ENCODE measurements at places on chromosomes 5 and 9.

DNA sequence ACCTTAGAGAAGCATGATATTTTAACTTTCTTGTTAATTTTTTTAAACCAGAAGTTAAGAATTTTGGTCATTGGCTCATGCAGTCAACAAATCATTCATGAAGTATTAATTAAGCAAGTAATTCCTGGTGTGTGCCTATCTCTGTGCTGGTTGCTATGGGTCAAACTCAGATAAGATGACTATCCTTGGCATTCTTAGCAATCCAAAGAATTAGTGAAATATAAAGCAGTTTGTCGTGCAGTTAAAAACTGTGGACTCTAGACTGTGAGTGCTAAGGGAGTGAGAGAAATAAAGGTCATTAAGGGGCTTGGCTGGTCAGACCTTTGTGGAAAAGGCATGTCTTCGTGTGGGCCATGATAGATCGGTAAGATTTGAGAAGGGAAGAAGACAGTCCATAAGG is 4.8 kb downstream of the CYFIP2 start:
- DNase-seq, result no peak

DNA sequence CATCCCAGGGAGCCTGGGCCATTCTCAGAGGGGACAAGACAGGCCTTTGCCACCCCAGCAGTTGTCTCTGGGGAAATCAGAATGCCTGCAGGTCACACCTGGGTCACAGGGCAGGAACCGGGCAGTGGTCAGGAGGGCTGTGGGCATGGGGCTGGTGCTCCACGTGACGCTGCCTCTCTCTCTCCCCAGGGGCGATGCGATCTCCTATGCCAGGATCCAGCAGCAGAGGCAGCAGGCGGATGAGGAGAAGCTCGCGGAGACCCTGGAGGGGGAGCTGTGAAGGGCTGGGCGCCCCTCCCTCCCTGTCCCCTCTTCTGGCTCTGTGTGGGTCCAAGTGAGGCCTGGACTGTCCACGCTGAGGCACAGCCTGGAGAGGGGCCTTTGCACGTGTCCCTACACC is 8.6 kb downstream of the CACFD1 start:
- DNase-seq, result no peak

- no peak for DNase-seq
Measured at GRCh38 chr5:24141046-24141445, 503.7 kb downstream of the CDH10 start.

- no peak for DNase-seq
Measured at GRCh38 chr9:126055381-126055985, 271.1 kb upstream of the MVB12B start.

GRCh38 chr5:171706736-171707441 is 78.7 kb upstream of the SMIM23 start:
- DNase-seq, result no peak

DNA sequence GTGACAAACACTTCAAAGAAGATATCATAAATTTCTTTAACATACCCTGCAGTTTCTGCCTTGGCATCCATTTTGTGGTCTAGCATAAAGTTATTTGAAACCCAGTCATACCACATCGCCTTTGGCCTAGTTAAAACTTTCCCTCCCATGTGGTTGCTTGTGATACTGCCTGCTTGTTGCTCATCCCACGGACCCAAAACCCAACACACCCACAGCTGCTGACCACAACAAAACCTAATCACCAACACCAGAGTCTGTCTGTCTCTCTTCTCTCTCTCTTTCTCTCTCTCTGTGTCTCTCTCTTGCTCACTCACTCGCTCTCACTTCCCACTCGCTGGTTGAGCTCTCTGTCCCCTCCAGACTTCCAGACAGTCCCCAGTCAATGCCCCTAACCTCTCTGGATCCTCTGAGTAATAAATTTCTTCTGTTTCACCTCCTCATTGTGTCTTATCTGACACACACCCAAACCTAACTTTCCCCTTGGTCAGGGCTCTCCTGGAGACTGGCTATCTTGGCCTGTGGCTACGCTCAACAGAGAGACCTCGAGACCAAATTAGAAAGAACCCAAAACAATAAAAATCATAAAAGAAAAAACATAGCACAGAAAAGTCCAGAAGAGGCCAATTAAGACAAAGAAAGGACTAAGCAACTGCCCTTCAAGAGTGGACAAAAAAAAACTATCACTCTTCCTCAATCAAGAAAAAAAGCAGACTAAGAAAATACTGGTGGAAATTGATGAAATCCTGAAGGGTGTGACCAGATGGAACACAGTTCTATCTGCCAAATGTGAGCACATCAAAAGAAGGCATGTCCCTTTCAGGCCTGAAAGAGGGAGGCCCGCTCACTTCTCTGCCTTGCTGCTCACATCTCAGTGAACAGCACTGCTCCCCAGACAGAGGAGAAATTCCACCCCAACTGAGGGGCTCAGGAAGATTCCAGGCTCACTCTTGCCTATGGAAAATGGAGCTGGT is 41.5 kb downstream of the TTLL11 start:
- no peak for DNase-seq

GRCh38 chr9:2158111-2158610 is 143.0 kb downstream of the SMARCA2 start:
- DNase-seq, result peak; percentile 15

GRCh38 chr9:91305596-91306295 is 56.0 kb downstream of the AUH start:
- DNase-seq, result no peak

DNA sequence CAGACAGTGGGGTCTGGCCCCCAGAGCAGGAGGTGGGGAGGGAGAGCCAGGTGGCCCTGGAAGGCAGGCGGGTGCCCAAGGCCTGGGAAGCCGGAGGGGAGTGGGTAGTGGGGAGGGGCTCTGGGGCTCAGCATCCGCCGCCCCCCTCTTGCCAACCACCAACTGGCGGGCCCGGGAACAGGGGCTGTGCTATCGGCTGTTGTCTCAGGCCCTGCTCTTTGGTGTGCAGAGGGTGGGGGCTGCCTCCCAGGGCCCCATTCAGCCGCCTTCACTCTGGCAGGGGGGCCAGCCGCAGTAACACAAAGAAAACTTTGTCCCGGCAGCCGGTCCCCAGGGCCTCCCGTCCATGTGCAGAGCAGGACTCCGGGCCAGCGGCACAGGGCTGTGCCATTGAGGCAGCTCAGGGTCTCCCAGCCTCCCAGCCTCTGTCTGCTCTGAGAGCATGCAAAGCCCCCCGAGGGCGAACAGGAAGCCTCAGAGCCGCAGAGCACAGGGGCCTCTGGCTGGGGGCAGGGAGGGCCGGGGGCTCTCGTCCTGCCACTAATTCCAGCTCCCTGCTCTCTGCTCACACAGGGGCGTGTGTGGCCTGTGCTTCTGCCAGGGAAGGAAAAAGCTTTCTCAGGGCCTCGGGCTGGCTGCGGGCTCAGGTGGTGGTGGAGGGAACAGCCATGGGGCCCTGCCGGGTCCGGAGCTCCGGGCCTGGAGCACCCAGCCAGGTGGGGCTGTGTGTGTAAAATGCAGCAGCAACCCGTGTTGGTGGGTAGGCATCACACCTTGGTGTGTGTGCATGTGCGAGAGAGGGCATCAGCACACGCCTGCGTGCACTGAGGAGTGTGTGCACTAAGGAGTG is 54.2 kb upstream of the NOTCH1 start:
- no peak for DNase-seq

GRCh38 chr9:94134629-94135028 is 50.4 kb downstream of the PTPDC1 start:
- DNase-seq, result no peak

DNA sequence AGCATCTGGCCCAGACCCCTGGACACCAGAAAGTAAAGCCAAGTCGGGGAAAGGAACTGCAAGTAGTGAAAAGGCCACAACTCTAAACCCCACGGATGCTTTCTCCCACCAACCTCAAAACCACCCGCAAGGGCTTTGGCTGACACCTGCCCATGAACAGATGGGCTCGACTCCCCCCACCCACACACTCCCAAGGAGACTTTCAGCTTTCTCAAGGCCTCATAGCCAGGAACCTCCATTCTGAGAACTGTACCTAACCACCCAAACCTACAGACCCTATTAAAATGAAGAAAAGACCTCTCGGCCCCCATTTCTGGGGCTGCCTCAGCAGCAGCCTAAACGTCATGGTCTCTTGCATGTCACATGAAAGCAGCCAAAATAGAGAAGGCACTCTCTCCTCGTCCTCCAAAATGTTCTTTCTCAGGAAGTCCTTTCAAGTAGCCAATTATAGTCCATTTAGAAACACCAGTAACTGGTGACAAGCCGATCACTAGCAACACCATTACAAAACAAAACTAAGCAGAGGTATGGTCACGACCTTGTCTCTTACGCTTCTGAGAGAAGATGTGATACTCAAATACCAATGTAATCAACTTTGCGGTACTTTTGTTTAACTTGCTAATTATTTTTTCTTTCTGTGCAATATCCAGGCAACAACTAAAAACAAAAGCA is 2.9 kb downstream of the B4GALT1 start:
- DNase-seq, result no peak

DNA sequence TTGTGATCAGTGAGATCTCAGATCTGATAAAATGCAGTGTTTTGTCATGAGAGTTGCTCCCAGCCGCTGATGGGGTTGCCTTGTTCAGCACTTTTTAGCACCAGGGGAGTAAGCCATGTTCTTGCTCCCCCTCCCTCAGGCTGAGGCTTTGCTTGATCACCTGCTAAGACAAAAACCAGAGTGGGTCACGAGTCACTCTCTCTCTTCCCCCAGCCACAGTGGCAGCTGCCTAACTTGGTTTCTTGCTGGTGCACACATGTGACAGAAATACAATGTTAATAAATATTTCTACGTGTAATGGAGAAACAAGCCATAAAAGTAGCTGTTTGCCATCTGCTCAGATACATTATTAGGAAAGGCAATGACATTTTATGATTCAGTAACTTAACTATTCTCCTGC is 212.4 kb upstream of the DMRT1 start:
- no peak for DNase-seq

DNA sequence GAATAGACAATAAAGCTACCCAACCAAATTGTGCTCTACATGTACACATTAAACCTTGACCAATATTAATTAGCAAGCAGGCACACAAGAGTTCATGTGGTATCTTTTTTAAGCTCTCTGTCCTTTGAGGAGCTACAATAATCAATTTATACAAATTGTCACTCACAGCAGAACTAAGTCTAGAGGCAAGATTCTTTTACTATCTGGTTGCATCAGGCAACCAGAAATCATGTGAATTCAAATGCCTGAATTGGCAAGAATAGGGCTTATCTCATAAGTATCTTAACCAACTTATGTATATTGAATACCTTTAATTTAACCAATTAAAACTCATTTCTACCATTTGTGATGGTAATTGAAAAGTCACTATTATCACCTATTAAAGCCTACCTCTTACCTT is 145.5 kb upstream of the HAPLN1 start:
- DNase-seq, result no peak

DNA sequence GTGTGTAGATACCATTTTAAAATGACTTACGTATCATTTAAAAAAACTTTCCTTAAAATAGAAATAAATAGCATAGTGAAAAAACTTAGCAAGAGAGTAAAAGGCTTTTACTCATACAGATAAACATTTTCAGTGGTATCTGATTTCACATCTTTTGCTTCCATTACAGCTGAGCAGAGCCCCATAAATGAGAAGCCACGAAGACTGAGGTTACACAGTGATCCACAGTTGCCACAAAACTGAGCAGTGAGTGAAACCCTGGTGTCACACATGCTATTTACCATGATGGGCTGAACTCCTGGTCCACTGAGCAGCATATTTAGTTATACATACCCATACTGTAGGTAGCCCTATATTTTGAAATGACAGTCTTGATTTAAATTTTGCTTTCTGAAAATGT is 401.2 kb downstream of the KIAA0825 start:
- DNase-seq, result no peak

DNA sequence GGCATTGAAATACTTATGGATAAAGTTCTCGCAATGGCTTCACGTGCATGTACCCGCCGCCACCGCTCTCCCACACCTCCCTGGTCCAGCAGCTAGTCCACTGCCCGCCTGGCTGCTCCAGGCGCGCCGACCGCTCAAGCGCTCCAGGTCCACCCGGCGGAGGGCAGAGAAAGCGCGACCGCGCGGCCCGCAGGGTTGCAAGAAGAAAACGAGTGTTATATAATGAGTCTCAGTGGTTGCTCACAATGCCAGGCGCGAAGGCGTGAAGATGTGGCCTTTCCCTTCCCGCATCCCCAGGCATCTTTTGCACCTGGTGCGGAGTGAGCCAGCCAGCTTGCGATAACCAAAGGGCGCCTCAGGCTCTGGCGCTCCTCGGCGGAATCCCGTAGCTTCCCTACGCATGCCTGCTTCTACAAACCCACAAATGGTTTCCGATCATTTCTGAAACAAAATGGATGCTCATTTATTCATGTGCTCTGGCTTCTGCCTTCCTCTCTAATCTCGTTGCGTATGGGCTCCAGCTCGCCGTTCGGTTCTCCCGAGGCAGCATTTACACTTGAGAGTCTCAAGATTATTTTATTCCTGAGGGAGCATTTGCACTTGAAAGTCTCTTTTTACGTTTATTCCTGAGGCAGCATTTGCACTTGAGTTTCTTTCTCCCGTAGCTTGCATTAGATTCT is 25.7 kb downstream of the CDKN2A start:
- DNase-seq, result no peak

DNA sequence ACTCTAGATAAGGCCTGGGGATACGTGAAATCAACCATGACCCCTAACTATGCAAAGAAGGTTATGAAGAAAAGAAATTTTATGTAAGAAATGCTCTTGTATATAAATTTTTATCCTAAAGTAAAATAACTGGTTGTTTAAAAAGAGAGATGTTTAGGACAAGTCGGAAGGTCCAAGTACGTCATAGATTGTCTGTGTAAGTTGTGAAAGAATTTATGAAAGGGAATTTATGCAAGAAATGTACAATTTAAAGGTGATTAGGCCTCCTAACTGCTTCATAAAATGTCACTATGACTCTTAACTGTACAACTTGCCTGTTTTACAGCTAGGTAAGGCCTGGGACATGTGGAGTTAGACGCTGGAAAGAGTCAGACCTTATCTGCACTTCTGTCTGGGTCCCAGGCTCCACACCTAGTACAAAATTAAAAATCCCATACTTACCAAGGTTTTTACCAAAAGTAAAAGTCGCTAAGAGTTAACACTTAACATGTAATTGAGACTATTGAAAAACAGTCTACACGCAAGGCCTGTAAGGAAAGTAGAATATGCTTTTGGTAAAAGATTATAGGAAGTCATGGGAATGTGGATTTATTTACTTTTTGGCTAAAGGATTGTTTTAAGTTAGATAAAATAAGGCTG is 77.4 kb downstream of the KIAA0825 start:
- DNase-seq, result no peak

DNA sequence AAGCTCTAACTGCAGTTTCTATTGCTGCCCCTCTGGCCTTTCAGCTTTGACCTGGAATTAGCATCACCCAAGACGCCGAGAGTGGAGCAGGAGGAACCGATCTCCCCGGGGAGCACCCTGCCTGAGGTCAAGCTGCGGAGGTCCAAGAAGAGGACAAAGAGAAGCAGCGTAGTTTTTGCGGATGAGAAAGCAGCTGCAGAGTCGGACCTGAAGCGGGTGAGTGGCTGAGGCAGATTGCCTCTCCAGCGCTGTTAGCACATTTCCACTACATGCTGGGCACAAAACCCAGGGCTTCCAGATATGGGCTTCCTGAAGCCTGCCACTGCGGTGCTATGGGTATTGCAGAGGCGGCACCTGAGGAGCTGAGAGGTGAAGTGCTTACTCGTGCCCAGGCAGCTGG is 26.8 kb upstream of the FOXI1 start:
- no peak for DNase-seq

- no peak for DNase-seq
Measured at GRCh38 chr5:5711592-5711991, 289.1 kb downstream of the ICE1 start.

GRCh38 chr5:66247176-66247960 is 103.3 kb downstream of the SREK1 start:
- no peak for DNase-seq

GRCh38 chr5:58088941-58089340 is 370.9 kb downstream of the PLK2 start:
- DNase-seq, result no peak

Measured in activated gamma-delta T cell treated with Interleukin-2 at 50 U/mL for 16 hours (primary cell).